ENCODE measurements at places on chromosomes 7 and 10.

- DNase-seq, result peak; percentile 83
Observed at GRCh38 chr10:22624287-22624738, 90.1 kb downstream of the PIP4K2A start.

DNA sequence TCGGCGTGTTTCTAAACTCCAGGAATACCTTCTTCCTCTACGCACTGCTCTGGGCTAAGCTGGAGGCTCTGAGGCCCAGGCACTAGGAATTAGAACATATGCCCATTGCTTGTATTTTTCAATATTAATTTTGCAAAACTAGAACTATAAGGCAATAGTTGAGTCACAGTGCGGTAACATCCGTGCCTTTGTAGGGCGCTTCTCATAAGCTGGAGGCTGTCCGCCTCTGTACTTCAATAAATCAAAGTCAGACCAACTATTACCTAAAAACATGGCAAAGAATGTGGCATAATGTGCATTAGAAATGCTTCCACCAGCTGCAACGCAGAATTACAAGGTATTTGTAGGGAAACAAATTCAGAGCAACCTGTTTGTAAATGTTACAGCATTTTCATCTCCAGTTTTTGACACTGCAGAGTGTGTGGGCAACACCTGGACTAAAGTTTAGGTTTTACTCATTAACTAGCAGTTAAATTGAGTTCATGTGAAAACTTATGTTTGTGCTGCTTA is 440 bp upstream of the MINDY3 start:
- no peak for DNase-seq

- no peak for DNase-seq
Observed at GRCh38 chr10:72738486-72738885, 46.5 kb downstream of the MCU start.

DNA sequence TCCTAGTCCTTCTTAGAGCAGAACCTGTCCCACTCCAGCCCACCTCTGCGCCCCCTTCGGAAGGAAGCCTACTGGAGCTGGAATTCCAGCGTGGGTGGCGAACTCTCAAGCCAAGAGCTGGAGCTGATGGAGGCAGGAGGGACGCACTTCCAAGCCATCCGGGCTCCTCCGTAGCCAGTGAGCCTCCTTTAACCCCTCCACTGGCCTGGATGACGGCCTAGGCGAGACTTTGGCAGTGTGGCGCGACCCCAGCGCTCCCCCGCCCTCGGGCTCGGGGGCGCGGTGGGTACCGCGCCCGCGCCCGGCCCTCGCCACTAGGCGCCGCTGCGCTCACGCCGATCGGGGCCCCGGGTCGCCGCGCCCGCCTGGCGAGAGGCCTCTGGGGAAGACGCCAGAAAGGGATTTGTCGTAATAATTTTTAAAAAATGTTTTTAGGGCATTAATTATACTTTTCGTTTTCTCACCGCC is 5.1 kb upstream of the EMX2 start:
- peak; percentile 67 for DNase-seq

- DNase-seq, result peak; percentile 77
Observed at GRCh38 chr10:100370714-100371481, 23.9 kb downstream of the SCD start.

GRCh38 chr10:3781468-3782145 is 3.4 kb downstream of the KLF6 start:
- peak; percentile 76 for DNase-seq

- DNase-seq, result peak; percentile 96
Observed at GRCh38 chr10:99966306-99966705, 43.4 kb downstream of the DNMBP start.

DNA sequence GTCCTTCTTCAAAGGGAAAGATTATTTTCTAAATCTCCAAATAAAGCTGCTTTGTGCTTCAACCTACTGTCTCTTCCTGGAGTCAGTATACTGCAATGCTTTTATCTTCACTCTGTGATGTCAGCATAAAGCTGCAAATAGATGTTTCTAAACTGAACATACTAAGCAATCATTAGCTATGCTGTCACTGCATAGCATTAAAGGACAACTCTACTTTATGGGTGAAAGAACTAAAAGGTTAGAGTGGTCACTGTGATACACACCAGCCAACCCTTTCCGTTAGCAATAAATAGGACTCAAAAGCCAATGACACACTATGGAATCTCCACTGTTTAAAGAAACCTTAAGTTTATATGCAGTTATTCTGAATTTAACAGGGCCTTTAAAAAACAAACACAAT is 1.8 kb downstream of the CCDC186 start:
- DNase-seq, result peak; percentile 66

DNA sequence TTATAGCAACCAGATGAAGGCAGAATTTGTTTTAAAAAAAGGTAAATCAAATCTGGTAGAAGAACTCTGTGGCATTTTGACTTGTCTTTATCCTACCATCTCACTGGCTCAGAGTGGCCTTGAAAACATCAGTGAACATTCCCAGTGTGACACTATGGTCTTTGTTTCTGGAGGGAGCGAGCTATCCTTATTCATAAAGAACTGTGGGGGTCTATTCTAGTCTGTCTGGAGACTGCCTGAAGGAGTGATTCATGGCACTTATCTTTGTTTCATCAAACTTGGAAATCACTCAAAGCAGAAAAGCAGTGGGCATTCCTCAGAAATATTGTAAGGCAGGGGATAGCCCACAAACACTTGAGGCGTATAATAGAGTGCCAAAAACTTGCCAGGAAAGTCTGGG is 719.1 kb downstream of the PCDH15 start:
- DNase-seq, result no peak

DNA sequence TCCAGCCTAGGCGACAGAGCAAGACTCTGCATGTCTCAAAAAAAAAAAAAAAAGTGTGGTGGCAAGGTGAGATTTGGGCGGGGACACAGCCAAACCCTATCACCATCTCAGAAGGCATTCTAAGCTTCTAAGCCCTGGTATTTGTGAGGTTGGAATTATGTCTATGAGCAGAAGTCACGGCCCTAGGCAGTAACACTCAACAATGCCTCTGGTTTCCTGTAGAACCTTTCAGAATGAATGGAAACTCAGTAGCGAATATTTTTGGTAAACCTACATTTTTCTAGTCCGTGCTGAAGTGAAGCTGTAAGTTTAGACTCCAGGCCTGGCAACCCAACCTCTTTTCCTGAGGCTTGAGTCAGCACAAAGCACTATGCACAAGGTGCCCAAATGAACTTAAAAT is 88.3 kb downstream of the FAM107B start:
- DNase-seq, result no peak

- DNase-seq, result peak; percentile 53
Observed at GRCh38 chr10:132107186-132107948, 41.6 kb downstream of the JAKMIP3 start.

DNA sequence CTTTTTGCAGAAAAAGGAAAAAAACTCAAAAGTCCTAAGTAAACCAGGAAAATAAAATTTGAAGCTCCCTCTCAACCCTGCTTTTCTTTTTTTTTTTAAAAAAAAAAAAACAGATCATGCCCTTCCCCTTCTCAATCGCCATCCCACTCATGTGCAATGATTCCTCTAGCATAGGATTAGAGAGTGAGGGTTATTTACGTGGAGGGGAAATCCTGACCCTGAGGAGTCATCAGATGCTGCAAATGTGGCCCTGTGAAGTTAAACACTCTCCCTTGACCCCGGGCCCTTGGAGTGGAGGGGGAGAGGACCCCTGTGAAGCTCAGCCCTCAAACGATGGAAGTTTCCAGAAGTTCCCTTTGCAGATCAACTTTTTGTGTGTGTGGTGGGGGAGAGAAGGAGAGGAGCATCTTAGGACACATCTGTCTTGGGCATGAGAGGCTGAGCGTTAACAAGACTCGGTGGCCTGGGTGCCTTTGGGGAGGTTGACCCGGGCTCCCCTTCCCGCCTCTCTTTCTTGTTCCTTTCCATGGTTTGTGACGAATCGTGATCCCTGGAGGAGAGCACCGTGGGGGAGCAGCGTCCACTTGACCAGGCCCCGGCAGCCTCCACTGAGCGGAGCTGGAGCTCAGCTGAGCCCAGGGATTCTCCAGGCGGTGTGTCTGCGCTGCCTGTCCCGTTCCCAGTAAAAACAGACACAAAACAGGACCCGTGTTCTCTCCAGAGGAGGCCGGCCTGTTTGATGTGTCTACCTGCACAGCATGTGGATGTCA is 1.5 kb upstream of the SHH start:
- no peak for DNase-seq

GRCh38 chr10:5502571-5503476 is 3.5 kb upstream of the CALML5 start:
- no peak for DNase-seq

DNA sequence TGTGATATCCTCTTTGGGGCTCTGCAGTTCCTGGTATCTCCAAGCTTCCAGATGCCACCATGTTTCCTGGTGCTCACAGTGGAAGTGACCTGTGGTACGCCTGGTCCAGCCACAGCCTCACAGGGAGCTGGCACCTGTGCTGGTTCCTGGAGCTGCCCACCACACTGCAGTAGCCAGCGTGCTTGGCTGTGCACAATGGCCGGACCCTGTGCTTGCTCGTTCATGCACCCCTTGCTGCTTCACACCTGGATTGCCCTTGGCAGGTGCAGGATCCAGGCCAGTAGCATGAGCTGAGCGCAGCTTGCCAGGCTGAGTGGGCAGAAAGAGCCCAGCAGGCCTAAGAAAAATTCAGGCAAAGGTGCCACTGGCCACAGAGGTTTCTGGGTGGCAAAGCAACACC is 11.4 kb upstream of the ECHDC3 start:
- no peak for DNase-seq

GRCh38 chr7:35623381-35623780 is 71.6 kb downstream of the HERPUD2 start:
- DNase-seq, result no peak

GRCh38 chr10:14543904-14544210 is 213.1 kb upstream of the FRMD4A start:
- no peak for DNase-seq

DNA sequence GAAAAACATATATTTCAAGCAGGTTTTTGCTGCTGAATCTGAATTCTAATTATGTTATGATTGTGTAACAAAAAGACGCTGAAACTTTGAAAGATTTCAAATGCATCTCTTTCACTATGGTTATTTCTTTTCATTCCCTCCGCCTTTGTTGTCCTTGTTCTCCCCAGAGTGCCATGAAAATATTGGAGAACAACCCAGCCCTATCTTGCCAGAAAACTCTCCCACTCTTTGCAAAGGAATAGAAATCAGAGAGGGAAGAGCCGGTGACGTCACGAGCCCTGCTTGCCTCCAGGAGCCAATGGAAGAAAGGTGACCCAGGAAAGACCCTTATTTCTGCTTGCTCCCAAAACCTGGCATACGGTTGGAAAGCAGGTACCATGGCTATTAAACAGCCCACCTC is 3.4 kb downstream of the GFRA1 start:
- no peak for DNase-seq

- peak; percentile 91 for DNase-seq
Observed at GRCh38 chr7:132130497-132130896, 445.8 kb downstream of the PLXNA4 start.

- DNase-seq, result no peak
Observed at GRCh38 chr7:76232698-76233097, 31.0 kb downstream of the SRRM3 start.

DNA sequence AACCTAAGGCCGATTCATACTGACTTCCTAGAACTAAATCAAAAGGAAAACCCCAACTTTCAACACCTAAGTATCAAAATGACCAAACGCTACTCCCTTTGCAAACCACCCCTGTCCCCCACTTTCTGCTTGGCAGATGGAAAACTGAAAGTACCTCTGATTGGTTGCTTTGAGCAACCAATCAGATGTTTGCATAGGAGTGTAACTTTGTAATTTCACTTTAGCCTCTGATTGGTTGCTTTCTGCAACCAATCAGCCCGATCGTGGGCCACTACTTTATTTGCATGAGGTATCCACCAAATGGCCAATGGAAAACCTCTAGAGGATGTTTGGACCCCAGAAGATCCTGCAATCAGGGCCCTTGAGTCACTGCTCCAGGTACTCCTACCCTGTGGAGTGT is 12.3 kb upstream of the SNX10 start:
- DNase-seq, result no peak

DNA sequence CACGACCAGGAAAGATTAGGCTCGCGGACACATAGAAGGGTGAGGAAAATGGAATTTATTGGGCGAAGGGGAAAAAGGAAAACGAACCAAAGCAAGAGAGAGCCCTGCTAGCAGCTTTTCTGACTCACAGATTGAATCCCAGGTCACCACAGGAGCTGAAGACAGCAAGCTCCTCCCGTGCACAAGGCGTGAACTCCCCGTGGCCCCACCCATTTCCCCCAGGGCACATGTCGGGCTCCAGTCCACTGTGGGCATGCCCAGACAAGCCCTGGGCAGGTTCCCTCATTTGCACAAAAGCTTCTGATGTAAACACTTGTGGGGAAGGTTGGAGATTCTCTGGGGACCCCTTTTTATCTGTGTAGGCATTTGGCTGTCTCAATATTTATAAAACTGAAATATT is 582.4 kb downstream of the SUGCT start:
- peak; percentile 90 for DNase-seq

DNA sequence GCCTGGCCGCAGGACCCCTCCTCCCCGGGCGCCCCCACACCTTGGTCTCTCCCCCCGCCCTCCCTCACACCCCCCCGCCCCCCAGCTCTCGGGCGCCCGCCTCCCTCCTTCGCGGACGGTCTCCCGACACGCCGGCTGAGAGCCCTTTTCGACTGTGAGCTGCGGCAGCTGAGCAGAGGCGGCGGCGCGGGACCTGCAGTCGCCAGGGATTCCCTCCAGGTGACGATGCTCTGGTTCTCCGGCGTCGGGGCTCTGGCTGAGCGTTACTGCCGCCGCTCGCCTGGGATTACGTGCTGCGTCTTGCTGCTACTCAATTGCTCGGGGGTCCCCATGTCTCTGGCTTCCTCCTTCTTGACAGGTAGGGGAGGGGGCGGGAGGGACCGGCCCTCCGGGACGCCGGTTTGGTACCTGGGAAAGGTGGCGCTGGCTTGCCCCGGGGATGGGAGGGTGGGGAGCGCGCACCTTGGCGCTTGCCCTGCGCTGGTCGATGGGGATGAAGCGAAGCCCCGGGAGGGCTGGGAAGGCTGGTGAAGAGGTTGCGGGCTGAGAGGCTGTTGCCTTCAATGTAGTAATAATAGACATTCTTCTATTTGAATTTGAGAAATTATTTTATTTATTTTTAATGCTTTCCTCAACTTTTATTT is at the start of gene BMPER:
BMPER (plus strand) TSS at position 151 of the 644 bp plus-strand sequence; CDS start at position 226, 75 bp downstream.
- DNase-seq, result peak; percentile 50

DNA sequence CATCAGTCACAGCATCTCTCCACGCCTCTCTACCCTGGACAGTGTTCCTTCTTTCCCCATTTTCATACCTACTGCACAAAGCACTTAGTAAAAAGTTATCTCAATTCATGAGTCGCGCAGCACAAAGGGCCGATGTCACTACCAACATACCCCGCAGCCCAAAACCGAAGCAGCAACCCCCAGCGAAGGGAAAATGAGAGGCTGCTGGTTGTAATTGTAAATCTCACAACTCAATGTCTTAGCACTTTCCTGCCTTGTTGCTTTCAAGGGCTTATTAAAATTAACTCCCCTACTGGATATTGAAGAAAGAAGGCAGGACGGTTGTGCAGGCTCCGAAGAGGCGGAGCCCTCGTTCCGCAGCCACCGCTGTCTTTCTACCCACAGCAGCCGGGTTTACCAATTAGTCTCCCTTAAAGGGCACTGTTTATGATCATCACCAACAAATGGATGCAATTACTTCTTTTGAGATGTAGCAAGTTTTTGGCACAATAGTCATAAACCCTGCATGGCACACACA is 6.5 kb downstream of the DIP2C start:
- DNase-seq, result no peak

- DNase-seq, result no peak
Observed at GRCh38 chr10:31622978-31623377, 304.0 kb downstream of the ZEB1 start.

- DNase-seq, result no peak
Observed at GRCh38 chr10:62396864-62397263, 22.7 kb downstream of the ZNF365 start.
